Activated CD4-positive, alpha-beta memory T cell treated with anti-CD3 and anti-CD28 coated beads, Interleukin-2, amount 10 ng/mL, durations not matched to agents 7 days and 5 days (primary cell): ENCODE measurements at places on chromosomes 5 and 9.

GRCh38 chr5:174935854-174936474 lies 211.6 kb downstream of the MSX2 start:
- DNase-seq, result peak; percentile 25
- no peak overlapping the region for H3K4me3 ChIP-seq
- H3K27ac ChIP-seq, result no peak overlapping the region
- no peaks in the 10 kb centered on the region for H3K36me3 ChIP-seq

- no peaks in the 10 kb centered on the region for H3K36me3 ChIP-seq
- no peaks in the 10 kb centered on the region for H3K4me1 ChIP-seq
- DNase-seq, result no peak
- H3K27ac ChIP-seq, result no peak overlapping the region
- H3K27me3 ChIP-seq, result no peaks in the 10 kb centered on the region
These were observed 1008.3 kb downstream of the DNAH5 start for GRCh38 chr5:12936221-12936620.

DNA sequence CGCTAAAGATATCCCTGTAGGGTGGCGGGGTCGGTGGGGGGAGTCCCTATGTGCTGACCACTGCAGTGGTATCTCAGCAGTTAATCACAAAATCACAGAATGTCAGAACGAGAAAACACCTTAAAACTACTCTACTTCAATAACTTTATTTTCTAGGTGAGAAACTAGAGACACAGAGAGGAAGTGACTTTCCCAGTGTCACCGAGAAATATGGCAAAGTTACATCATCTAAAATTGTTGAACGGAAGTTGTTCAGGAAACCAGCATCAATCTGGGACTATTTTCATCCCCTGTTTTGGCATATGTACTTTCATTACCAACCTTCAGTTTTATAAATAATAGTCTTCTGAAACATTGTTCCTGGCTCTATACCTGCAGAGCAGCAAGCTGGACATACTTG lies 384.0 kb downstream of the SPOCK1 start:
- H3K27ac ChIP-seq, result no peak overlapping the region
- no peaks in the 10 kb centered on the region for H3K36me3 ChIP-seq
- H3K4me3 ChIP-seq, result no peak overlapping the region
- H3K27me3 ChIP-seq, result no peaks in the 10 kb centered on the region
- peaks cover 2% of the 10 kb centered on the region for H3K4me1 ChIP-seq

- no peak overlapping the region for H3K4me3 ChIP-seq
- H3K4me1 ChIP-seq, result no peaks in the 10 kb centered on the region
- H3K27me3 ChIP-seq, result peaks cover 28% of the 10 kb centered on the region
- no peak overlapping the region for H3K27ac ChIP-seq
These were observed 191.0 kb upstream of the KIF2A start for GRCh38 chr5:62115014-62115413.

GRCh38 chr9:19030899-19031298 lies 2.1 kb downstream of the SAXO1 start:
- H3K36me3 ChIP-seq, result no peaks in the 10 kb centered on the region
- peaks cover 19% of the 10 kb centered on the region for H3K4me1 ChIP-seq
- H3K27ac ChIP-seq, result no peak overlapping the region
- DNase-seq, result no peak

GRCh38 chr9:128393145-128393775 lies 22.1 kb downstream of the URM1 start:
- no peaks in the 10 kb centered on the region for H3K4me1 ChIP-seq
- H3K36me3 ChIP-seq, result peaks cover 13% of the 10 kb centered on the region
- peaks cover 14% of the 10 kb centered on the region for H3K27me3 ChIP-seq
- no peak for DNase-seq
- no peak overlapping the region for H3K4me3 ChIP-seq

DNA sequence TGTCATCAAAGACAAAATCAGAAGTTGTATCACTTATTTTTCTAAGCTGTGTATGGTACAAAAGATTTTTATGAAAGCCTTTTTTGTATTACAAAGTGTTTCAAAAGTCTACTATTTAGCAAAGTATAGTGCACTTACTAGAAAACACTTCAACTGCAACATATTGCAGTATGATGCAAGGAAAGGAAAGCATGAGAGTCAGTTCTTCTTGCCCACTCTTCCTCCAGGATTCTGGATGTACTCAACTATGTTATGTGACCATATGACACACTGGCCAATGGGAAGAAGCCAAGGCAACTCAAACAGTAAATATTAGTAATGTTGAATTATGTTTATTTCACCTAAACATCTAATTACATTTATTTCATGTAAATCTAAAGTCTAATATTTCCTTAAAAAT lies 49.5 kb upstream of the TYRP1 start:
- no peak overlapping the region for H3K27ac ChIP-seq
- no peaks in the 10 kb centered on the region for H3K4me1 ChIP-seq
- no peaks in the 10 kb centered on the region for H3K27me3 ChIP-seq
- no peak overlapping the region for H3K4me3 ChIP-seq

DNA sequence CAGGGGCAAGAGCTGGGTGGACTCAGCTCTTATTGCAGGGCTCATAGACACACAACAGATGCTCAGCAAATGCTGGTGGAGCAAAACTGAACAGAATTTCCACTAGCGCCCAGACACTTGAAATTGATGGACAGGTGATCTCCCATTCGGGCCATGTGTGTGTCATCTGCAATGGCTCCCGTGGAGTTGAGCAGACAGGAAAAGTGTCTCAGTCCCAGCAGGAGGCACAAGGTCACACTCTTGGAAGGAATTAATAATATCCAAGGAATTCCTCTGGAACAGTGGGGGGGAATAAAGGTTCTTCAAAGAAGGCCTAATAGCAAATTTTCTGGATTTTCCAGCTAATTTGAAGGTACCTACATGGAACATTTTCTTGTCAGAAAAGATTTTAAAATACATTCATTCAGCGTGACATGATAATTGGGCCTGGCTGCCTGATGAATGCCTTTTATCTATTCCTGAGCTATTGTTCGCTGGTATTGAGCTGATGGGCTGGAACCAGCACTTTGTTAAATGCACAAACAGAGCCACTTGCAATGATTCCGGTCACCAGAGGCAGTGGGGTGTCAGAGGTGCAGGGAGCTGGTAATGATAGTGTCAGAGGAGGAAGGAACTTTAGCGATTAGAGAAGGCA lies 31.5 kb upstream of the ALDH1B1 start:
- no peak overlapping the region for H3K27ac ChIP-seq
- peaks cover 3% of the 10 kb centered on the region for H3K27me3 ChIP-seq
- H3K36me3 ChIP-seq, result no peaks in the 10 kb centered on the region
- no peak for DNase-seq

DNA sequence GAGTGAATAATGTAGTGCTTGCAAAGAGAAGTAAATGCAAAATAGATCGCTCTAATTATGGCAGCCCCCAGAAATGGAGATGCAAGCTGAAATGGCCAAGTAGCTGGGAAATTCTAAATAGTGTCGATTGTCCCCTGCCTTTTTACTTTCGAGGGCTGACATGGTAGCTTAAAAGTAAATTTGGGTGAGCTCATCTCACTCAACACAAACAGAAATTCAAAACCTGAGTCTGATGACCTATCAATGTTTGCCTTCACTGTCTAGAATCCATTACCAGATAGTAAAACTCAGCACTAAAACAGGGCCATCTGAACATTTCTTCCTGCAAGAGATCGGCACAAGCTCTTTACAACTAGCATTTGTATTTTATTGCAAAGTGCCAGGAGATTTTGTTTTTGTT lies 7.0 kb upstream of the LHX2 start:
- no peak overlapping the region for H3K4me3 ChIP-seq
- no peak overlapping the region for H3K27ac ChIP-seq
- H3K27me3 ChIP-seq, result peaks cover 91% of the 10 kb centered on the region
- no peak for DNase-seq
- peaks cover 15% of the 10 kb centered on the region for H3K4me1 ChIP-seq

- peaks cover 2% of the 10 kb centered on the region for H3K27me3 ChIP-seq
- no peaks in the 10 kb centered on the region for H3K4me1 ChIP-seq
- H3K27ac ChIP-seq, result no peak overlapping the region
- DNase-seq, result no peak
These were observed 46.1 kb downstream of the NMUR2 start for GRCh38 chr5:152358861-152359568.

DNA sequence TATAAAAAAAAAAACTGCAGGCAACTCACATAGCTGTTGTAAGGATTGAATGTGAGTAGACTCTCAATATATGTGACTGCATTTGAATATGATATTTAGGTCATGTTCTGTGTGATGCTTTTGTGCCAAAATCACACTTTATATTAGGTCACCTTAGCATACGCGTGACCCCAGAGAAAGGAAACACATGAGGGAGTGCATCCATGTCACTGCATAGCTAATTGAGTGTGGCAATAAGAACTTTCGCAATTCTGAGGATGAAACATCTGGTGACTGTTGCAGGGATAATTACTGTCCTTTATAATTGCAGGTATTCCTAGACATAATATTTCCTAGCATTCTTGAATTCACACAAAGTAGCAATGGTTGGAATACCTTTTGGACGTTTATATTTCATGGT lies 459.5 kb upstream of the KLF4 start:
- no peaks in the 10 kb centered on the region for H3K27me3 ChIP-seq
- H3K4me3 ChIP-seq, result no peak overlapping the region
- no peaks in the 10 kb centered on the region for H3K36me3 ChIP-seq
- H3K27ac ChIP-seq, result no peak overlapping the region
- no peak for DNase-seq

DNA sequence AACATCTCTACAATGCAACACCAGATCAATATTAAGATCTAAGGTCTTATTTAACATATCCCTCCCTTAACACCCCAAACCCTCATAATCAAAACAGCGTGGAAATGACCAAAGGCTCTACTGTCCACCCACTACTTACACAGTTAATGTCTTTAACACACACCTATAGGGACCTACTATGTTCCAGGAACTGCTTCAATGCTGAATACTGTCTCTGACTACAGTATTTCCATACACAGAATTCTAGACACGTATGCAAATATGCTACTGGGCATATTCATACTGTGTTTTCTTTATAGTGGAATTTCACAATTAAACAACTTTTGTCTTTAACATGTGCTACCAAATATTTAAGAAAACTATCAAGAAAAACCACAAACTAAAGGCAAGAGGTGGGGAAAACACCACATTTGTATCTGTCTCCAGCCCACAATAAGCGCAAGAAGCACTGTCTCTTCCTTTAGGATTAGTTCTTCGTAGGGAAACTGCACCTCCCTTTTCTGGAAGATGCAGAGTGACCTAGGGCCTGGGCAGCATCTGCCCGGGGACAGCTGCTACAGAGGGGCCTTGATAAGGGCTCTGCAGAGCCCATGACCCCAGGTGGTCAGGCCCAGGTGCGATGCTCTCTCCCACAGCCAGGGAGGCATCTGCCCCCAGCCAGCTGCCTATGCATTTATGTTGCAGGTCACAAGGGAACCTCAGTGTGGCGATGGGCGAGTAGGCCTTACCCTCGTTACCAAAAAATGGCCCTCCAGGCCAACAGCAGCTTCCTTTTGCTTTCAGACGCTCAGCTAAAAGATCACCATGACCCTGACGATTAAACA lies 55.2 kb downstream of the PSMB7 start:
- H3K4me3 ChIP-seq, result no peak overlapping the region
- H3K4me1 ChIP-seq, result peaks cover 31% of the 10 kb centered on the region
- H3K36me3 ChIP-seq, result peaks cover 10% of the 10 kb centered on the region
- H3K27ac ChIP-seq, result no peak overlapping the region
- no peaks in the 10 kb centered on the region for H3K27me3 ChIP-seq
- DNase-seq, result no peak

- no peaks in the 10 kb centered on the region for H3K36me3 ChIP-seq
- H3K4me3 ChIP-seq, result no peak overlapping the region
- no peaks in the 10 kb centered on the region for H3K27me3 ChIP-seq
- H3K4me1 ChIP-seq, result no peaks in the 10 kb centered on the region
- H3K27ac ChIP-seq, result no peak overlapping the region
- DNase-seq, result no peak
These were observed 447.1 kb upstream of the CDH10 start for GRCh38 chr5:25091921-25092320.

DNA sequence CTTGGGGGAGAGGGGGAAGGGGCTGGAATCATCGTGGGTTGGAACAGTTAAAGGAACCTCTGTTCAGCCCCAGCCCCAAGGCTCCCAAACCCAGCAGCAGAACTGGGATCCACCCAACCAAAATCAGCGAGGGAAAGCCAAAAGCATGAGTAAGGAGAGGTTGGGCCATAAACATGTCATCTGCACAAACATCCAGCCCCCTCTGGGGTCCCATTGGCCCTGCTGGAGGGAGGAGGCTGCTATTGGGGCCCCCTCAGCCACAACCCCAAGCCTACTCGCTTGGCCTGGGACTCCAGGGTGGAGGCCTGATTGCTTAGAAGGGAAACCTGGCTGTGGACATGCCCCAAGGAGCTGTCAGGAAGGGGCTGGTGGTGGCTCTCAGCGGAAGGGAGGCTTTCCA lies 154.9 kb downstream of the FGF18 start:
- H3K36me3 ChIP-seq, result no peaks in the 10 kb centered on the region
- no peak overlapping the region for H3K27ac ChIP-seq
- H3K4me3 ChIP-seq, result no peak overlapping the region
- DNase-seq, result no peak
- H3K27me3 ChIP-seq, result no peaks in the 10 kb centered on the region
- no peaks in the 10 kb centered on the region for H3K4me1 ChIP-seq

- H3K4me1 ChIP-seq, result no peaks in the 10 kb centered on the region
- no peak for DNase-seq
- H3K27me3 ChIP-seq, result no peaks in the 10 kb centered on the region
- H3K36me3 ChIP-seq, result no peaks in the 10 kb centered on the region
- H3K4me3 ChIP-seq, result no peak overlapping the region
These were observed 153.5 kb downstream of the ZNF608 start for GRCh38 chr5:124592891-124593290.

- DNase-seq, result no peak
- H3K27me3 ChIP-seq, result no peaks in the 10 kb centered on the region
These were observed 679 bp downstream of the B4GALT1 start for GRCh38 chr9:33166231-33167083.

DNA sequence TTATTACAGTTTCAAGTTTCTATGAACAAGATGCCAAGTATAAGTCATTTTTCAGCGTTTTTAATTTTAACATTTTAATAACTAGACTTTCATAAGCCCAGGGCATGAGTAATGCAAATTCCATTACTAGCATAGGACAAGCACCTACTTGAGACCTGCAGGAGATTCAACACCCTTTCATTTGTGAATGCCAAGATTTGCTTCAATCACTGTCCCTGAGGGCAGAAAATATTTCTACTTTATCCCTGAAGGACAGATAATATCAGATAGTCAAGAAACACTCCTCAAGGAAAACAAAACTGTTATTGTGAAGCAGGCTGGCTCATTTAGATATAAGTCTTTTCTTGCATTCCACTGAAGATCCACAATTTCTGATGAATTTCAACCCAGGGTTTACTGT lies 27.7 kb upstream of the ZNF622 start:
- no peak overlapping the region for H3K4me3 ChIP-seq
- DNase-seq, result no peak

GRCh38 chr5:25713259-25713658 lies 1068.5 kb upstream of the CDH10 start:
- H3K4me3 ChIP-seq, result no peak overlapping the region
- no peak for DNase-seq
- no peaks in the 10 kb centered on the region for H3K36me3 ChIP-seq
- no peaks in the 10 kb centered on the region for H3K4me1 ChIP-seq

- H3K27ac ChIP-seq, result no peak overlapping the region
- no peak overlapping the region for H3K4me3 ChIP-seq
- no peaks in the 10 kb centered on the region for H3K4me1 ChIP-seq
- peaks cover 11% of the 10 kb centered on the region for H3K27me3 ChIP-seq
These were observed 8.9 kb downstream of the SLC9A3 start for GRCh38 chr5:515273-515836.
